NCI-H1105 (cell line): ENCODE measurements at places on chromosomes 5 and 9.

GRCh38 chr9:133979273-133979920 lies 12.7 kb downstream of the VAV2 start:
- no peak for DNase-seq

DNA sequence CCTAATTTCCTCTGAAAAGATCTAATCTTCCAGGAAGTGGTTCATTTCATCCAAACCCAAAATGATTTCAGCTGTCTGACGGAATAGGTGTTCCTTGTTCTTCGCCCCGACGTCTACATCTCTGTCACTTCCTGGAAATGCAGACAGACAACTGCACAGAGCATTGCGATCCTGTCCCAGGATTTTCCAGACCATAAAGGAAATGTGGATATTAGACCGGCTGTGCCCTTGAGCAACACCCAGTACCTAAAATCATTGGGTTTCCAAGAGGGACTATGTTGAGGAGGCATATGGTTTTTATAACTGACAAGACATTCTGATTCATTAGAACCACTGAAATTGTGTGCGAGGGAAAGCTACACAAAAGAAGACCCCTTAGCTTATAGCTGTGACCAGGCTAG lies 74.2 kb downstream of the MSX2 start:
- no peak for DNase-seq

DNA sequence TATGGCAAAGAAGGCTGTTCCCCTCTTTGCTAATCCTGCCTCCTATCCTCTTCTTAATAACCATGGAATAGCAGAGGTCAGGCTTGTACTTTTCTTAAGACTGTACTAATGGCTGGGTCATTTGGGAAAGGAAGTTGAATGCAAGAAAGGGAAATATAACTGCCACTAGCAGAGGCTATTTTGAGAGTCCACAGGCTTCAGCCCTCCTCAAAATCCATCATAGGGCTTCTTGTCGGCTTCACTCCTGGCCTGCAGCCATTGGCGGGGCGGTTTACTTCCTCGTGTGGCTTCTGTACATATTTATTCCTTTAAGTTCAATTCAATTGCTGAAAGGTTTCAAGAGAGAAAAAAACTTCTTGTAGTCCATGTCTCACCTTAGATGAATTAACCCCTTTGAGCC lies 2.8 kb upstream of the PARP8 start:
- DNase-seq, result no peak

GRCh38 chr9:9133526-9133925 lies 1333.9 kb upstream of the DMAC1 start:
- DNase-seq, result no peak

GRCh38 chr5:7367780-7368179 lies 28.2 kb upstream of the ADCY2 start:
- no peak for DNase-seq

GRCh38 chr5:57411982-57412381 lies 70.6 kb downstream of the ACTBL2 start:
- no peak for DNase-seq

DNA sequence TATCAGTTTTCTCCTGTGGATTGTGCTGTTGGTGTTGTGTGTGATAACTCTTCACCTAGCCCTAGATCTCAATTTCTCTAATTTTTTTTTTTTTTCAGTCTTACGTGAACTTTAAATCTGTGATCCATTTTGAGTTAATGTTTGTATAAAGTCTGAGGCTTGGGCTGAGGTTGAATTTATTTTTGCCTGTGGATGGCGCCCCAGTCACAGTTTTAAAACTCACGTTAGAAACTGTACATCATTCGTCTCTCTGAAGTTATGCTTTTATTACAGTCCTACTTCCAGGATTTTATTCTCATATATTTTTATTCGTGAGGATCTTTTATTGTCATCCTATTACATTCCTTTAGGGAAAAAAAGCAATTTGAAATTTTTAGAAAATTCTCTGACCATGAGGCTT lies 103.1 kb downstream of the EHMT1 start:
- DNase-seq, result no peak

DNA sequence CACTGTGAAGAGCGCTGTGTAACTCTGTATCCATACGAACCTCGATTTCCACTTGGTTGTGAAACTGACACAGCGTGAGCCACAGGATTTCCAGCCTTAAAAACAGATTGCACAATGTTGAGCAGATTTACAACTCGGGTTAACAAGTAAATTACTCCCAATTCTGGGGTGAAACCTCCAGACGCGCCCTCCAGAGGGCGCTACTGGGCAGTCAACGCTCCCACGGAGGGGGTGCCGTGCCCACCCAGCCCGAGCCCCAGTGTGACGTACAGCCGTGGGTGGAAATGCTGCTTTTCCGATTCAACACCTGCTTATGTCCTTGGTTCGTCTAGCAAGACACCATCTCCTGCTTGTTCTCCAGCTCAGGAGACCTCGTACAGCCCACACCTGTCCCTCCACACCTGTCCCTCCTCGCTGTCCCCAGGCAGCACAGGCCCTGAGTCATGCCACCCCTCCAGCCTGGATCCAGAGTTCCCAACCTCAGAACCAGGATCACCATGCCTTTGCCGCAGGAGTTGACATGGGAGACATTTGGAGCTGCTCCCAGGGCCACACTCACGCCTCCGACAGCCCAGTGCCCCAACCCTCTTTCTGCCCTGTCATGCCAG lies 34.4 kb upstream of the SLC6A3 start:
- DNase-seq, result no peak

DNA sequence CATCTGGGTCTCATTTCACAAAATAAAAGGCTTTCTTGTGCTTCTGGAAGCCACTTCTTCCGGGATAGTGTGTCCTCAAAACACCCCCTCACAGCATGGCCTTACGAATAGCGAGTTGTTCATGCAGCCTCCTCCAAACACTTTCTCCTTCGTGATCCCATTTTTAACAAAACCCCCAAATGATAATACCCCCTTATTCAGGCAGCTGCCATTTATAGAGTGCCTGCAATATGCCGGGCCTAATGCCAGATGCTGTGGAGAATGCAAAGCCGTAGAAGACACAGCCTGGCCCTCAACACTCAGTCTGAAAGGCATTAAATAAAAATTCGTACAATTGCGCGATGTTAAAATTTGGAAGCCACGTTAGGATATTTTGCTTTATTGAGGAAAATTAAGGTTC lies 66.4 kb upstream of the SLC44A1 start:
- DNase-seq, result no peak

- DNase-seq, result no peak
Observed at GRCh38 chr5:7671381-7671993, 179.4 kb downstream of the CFAP90 start.

DNA sequence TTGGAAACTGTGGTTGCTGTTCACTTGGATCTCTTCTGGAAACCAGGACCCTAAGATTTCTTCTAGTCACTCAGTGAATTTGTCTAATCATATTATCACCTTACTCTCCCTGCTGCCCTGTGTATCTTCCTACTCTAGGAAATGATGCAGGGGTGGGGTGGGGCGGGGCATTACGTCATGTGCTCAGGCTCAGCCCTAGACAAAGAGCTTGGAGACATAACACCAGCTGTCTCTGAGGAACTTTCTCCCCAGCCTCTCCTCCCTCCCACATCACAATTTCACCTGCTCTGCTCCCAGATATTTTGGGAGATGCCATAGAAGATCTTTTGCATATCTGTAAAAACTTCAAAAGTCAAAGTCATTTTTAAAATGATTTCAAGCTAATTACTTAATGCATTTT lies 470.4 kb downstream of the ZSWIM6 start:
- DNase-seq, result no peak

DNA sequence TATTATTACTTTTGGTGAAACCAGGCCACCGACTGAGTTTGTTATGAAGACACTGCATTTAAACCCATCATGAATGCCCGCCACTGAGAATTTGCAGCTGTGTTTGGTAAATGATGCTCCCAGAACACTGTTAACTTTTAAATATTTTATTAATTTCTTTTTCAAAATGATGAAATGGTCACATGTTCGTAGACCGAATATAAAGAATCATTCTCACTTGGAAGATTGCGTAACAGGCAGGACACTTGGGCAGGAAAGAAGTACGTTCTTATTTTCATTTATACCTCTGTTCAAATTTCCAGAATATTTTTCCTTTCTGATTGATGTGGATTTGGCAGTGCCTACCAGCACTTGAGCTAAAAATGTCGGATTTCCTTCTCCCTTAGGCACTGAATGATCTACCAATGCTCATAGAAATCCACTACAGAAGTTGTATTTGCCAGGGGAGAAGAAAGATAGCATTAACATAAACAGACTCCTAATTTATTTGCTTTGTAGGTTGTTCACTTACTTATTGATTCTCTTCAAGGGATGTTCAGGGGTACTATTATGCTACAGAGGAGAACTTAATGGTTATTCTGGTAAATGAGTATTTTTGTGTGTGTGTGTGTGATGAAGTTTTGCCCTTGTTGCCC lies 13.8 kb downstream of the CYFIP2 start:
- no peak for DNase-seq

DNA sequence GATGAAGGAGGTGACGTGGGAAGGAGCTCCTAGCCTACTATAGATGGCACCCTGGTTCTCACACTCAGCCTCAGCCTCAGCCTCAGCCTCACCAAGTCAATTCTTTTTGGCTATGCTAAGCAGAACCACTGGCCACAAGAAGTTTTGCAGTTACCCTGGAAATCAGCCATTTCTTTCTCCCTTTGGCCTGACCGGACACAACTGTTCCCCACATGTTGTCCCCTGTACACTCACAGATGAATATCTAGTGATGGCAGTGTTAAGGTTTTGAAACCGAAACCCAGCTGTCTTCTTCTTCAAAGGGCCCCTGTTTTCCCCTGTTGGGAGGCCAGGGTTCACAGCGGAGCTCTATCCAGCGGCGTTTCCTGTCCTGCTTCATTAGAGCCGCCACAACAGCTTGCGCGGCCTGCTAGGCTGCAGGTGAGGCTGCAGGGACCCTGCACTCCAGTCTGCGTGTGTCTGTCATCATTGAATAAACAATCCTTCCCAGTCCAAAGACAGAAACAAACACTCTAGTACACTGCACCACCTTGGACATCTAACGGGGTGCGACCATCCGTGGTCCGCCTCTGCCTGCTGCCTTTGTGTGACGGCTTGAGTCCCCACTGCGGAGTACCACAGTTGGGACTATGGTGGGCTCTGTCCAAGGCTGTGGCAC lies 250.5 kb downstream of the DENND1A start:
- no peak for DNase-seq

GRCh38 chr9:112869917-112870316 lies 20.8 kb downstream of the SLC46A2 start:
- DNase-seq, result no peak
